ENCODE measurements at places on chromosomes 16 and 17. TPM values are rescaled to one million over a fixed set of nuclear protein-coding genes. Genes with fewer than 3 reads are reported as not detected.

- H3K4me3 ChIP-seq: no peak overlapping the region
- no peaks in the 10 kb centered on the region for H3K4me1 ChIP-seq
- no peak for DNase-seq
- no peaks in the 10 kb centered on the region for H3K36me3 ChIP-seq
Observed at GRCh38 chr16:85836706-85837582, 37.4 kb downstream of the COX4I1 start.

DNA sequence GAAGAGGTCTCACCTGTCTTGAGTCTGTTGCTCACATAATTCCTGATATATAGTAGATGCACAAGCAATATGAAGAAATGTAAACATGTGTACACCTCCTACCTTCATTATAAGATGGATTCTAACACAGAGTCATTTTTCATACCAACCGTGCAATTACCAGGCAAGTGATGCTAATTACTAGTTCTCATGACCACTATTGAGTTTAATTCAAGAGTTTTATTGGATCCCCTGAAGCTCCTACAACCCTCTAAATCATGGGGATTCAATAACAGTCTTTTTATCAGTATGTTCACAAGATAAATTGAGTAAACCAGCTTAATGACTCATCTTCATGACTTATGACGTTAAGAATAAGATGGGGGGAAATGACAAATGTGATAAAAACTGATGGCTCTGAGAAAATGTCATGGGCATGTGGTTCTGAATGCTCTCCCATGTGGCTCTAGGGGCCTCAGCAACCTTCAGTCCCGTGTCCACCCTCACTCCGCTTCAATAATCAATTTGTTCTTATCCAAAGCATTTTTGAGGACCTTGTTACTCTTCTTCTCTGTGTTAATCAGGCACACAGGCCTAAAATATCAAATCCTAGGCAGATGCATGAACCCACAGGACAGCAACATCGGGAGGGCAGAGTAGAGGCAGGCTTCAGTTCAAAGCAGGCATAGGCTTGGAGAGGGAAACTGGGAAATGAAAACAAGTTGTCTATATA, 42.8 kb downstream of the PRAC1 start:
- DNase-seq: no peak
- H3K4me1 ChIP-seq: no peaks in the 10 kb centered on the region
- H3K4me3 ChIP-seq: no peak overlapping the region
- H3K27me3 ChIP-seq: no peaks in the 10 kb centered on the region

DNA sequence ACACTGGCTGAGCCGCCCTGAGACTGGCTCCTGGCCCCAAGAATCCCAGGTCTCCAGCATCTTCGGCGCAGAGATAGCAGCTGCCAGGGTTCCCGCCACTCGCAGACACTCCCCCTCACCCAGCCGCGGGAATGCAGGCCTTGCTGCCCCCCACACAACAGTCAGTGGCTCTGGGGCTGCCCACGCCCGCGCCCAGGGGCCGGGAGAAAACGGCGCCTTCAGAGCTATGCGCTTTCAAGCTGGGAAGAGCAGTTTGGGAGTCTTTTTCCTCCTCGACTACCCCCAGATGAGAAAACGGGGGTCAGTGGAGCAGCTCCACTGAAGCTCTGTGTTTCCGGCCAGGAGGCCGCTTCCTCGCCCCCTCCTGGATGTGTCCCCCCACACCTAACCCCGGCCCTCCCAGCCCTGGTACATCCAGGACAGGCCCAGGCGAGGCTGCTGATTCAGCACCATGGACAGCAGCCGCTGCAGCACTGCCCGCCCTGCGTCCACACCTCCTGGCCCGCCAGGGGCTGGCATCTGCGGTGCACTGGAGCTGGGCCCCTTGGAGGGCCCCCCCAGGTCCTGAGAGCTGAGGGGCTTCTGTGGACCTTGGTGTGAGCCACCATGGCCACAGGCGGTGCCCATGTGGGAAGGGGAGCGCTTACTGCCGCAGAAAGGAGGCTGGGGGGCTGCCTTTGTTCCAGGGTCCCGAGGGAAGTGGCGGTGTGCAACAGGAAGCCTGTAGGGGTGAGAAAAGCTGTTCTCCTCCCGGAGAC, 35.7 kb downstream of the CACNA1H start:
- H3K27ac ChIP-seq: no peak overlapping the region
- no peak overlapping the region for H3K4me3 ChIP-seq
- no peaks in the 10 kb centered on the region for H3K36me3 ChIP-seq
- H3K4me1 ChIP-seq: no peaks in the 10 kb centered on the region

DNA sequence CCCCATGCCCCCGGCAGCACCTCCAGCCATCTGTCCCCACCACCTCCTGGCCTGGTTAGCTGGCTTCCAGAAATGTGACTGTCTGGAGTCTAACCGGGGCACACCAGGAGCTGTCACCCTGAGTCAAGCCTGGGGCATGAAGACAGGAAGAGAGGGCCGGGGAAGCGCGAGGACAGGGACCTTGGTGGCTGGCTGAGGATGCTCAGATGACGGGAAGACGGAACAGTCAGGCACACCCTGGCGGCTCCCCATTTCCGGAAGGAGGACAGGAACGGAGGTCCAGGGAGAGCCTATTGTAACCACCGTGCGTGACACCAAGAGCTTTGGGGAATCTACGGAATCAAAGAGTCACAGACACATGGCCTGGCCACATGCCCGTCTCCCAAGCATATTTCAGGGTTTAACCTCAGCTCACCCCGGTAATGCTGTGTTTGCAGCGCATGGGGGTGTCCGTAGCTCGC, 51.7 kb downstream of the SDK2 start:
- H3K4me1 ChIP-seq: no peaks in the 10 kb centered on the region
- no peak overlapping the region for H3K4me3 ChIP-seq
- H3K27ac ChIP-seq: no peak overlapping the region
- no peak for DNase-seq

Gene UBE2G1
- total RNA-seq: 39.6 TPM
